ENCODE measurements at places on chromosomes 7 and 10. TPM values are rescaled to one million over a fixed set of nuclear protein-coding genes. Genes with fewer than 3 reads are reported as not detected.

GRCh38 chr10:47288916-47289495, 11.0 kb upstream of the GDF10 start:
- DNase-seq, result peak; percentile 11
- H3K27me3 ChIP-seq, result no peaks in the 10 kb centered on the region
- peaks cover 18% of the 10 kb centered on the region for H3K4me1 ChIP-seq
- H3K4me3 ChIP-seq, result no peak overlapping the region
- H3K27ac ChIP-seq, result no peak overlapping the region

DNA sequence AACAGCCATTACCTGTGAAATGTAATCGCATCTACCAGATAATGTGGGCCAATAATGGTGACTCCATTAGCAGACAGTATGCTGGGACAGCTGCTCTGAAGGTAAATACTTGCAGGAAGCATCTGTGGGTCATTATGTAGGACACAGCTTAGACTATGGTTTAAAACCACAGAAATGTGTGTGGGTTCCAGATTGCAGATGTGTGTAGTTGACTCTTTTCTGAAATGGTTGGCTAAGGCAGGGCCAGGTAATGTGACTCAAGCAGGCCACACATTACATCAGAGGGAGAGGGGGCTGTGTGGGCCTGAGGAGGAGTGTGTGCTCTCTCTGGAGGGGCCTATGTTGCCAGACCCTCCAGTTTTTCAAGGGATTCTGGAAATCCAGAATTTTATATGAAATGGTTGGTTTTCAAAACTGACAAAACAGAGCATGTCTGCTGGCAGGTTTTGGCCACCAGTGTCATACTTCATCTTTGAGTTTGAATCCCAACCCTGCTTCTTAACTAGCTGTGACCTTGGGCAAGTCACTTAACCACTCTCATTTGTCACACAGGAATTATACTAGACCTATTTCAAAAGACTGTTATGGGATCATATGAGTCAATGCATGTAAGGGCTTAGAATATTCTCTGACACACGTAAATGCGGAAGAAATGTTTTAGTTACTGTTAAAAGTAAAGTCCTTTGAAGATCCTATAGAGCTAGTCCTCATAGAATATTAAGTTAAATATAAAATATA, 64.5 kb downstream of the MCMBP start:
- no peaks in the 10 kb centered on the region for H3K27me3 ChIP-seq
- H3K36me3 ChIP-seq, result peaks cover 8% of the 10 kb centered on the region
- H3K4me3 ChIP-seq, result no peak overlapping the region

GRCh38 chr7:82805527-82805960, 357.1 kb downstream of the PCLO start:
- no peaks in the 10 kb centered on the region for H3K4me1 ChIP-seq
- H3K36me3 ChIP-seq, result no peaks in the 10 kb centered on the region
- no peak for DNase-seq
- H3K4me3 ChIP-seq, result no peak overlapping the region
- no peak overlapping the region for H3K27ac ChIP-seq
- no peaks in the 10 kb centered on the region for H3K27me3 ChIP-seq

The SGCE gene
- 0.90 TPM for total RNA-seq

The SORBS1 gene
- total RNA-seq, result 0.90 TPM

The CTAGE6 gene
- total RNA-seq, result 3.0 TPM

DNA sequence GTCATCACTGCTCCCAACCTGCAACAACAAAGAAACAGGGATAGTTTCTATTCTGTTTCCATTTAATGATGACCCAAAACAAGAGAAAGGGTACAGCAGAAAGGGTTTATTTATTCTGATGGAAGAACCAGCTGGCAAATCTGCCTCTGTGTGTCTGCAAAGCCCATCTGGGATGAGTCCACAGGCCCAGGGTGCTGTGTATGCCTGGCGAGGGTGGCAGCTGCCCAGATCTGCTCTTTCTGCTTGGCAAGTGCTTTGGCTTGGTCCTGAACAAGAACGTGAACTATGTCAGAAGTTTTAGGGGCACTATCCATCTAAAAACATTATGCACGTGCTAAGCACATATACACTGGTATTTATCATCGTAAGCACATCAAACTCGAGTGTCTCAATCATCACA, 333.8 kb downstream of the CXCL12 start:
- DNase-seq, result no peak
- no peak overlapping the region for H3K27ac ChIP-seq
- no peaks in the 10 kb centered on the region for H3K4me1 ChIP-seq
- H3K36me3 ChIP-seq, result no peaks in the 10 kb centered on the region
- no peak overlapping the region for H3K4me3 ChIP-seq
- peaks cover 20% of the 10 kb centered on the region for H3K27me3 ChIP-seq

The ADRB1 gene
- total RNA-seq, result 0.20 TPM

DNA sequence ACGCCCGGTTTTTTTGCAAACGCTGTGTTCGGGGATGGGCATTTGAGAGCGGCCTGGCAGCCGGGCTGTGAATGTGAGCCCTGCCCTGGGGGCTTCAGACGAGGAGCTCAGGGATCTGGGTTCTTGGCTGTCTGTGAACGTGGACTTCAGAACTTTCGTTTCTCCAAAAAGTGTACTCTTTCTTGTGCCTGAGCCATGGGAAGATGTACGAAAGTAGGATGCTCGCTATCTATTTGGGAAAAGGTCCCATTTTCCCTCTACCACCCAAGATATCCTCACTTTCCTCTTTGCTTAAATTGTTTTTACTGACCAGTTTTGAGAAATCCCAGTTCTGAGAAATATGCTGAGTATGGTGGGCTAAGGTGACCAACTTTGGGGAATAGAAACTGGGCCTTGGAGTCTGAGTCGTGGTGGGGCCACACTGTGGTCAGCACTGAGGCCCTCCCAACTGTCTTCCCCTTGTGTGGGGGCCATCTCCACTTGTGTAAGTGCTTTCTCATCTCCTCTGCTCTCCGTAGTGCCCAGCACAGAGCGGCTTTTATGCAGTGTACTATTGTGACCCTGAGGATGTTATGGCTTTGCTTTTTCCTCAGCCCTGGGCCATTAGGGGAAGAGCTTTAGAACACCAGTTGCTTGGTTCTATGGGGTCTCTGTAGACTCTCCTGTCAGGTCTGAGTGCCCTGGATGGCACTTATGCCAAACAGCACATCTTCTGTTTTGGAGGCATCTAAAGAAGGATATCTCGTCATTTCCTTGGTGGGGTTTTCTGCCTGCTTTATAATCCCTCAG, 918 bp downstream of the DBNL start:
- peaks cover 60% of the 10 kb centered on the region for H3K4me1 ChIP-seq
- no peaks in the 10 kb centered on the region for H3K27me3 ChIP-seq
- no peak for DNase-seq
- H3K27ac ChIP-seq, result peak overlapping the region; percentile 95

DNA sequence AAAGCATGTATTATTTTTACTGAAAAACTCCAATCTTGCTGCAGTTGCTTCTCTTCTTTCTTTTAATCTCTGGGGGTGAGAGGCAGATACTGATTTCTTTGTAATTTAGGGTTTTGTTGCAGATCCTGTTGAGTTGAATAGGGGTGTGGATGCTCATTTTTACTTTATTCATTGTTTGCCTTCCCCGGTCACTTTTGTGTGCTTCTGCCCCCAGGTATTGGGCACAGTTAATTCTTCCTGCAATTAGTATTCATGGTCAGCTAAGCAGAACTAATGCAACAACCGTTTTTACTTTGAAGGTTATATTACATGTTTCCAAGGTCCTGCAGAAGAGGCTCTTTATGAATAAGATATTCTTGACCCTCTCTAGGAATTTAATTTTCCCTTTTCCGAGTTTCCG, 96.4 kb downstream of the BUB3 start:
- H3K4me3 ChIP-seq, result no peak overlapping the region
- no peaks in the 10 kb centered on the region for H3K4me1 ChIP-seq
- no peak overlapping the region for H3K27ac ChIP-seq
- no peaks in the 10 kb centered on the region for H3K36me3 ChIP-seq
- DNase-seq, result no peak
- no peaks in the 10 kb centered on the region for H3K27me3 ChIP-seq

The SDK1 gene
- total RNA-seq, result 0.03 TPM

GRCh38 chr7:2617325-2617905, 14.4 kb upstream of the TTYH3 start:
- no peak overlapping the region for H3K27ac ChIP-seq
- no peaks in the 10 kb centered on the region for H3K4me1 ChIP-seq
- DNase-seq, result no peak
- H3K27me3 ChIP-seq, result peaks cover 8% of the 10 kb centered on the region
- H3K36me3 ChIP-seq, result no peaks in the 10 kb centered on the region

GRCh38 chr10:9510626-9511025, 1456.1 kb downstream of the GATA3 start:
- H3K4me1 ChIP-seq, result no peaks in the 10 kb centered on the region
- no peak overlapping the region for H3K4me3 ChIP-seq
- no peak overlapping the region for H3K27ac ChIP-seq
- H3K27me3 ChIP-seq, result no peaks in the 10 kb centered on the region

DNA sequence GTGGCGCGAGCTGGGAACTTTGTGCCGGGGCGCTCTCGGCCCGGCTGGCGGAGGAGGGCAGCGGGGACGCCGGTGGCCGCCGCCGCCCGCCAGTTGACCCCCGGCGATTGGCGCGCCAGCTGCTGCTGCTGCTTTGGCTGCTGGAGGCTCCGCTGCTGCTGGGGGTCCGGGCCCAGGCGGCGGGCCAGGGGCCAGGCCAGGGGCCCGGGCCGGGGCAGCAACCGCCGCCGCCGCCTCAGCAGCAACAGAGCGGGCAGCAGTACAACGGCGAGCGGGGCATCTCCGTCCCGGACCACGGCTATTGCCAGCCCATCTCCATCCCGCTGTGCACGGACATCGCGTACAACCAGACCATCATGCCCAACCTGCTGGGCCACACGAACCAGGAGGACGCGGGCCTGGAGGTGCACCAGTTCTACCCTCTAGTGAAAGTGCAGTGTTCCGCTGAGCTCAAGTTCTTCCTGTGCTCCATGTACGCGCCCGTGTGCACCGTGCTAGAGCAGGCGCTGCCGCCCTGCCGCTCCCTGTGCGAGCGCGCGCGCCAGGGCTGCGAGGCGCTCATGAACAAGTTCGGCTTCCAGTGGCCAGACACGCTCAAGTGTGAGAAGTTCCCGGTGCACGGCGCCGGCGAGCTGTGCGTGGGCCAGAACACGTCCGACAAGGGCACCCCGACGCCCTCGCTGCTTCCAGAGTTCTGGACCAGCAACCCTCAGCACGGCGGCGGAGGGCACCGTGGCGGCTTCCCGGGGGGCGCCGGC, 870 bp downstream of the FZD1 start:
- peak overlapping the region; percentile 72 for H3K4me3 ChIP-seq
- DNase-seq, result no peak
- H3K4me1 ChIP-seq, result peaks cover 8% of the 10 kb centered on the region
- H3K36me3 ChIP-seq, result no peaks in the 10 kb centered on the region
- no peak overlapping the region for H3K27ac ChIP-seq
- H3K27me3 ChIP-seq, result peaks cover 58% of the 10 kb centered on the region

DNA sequence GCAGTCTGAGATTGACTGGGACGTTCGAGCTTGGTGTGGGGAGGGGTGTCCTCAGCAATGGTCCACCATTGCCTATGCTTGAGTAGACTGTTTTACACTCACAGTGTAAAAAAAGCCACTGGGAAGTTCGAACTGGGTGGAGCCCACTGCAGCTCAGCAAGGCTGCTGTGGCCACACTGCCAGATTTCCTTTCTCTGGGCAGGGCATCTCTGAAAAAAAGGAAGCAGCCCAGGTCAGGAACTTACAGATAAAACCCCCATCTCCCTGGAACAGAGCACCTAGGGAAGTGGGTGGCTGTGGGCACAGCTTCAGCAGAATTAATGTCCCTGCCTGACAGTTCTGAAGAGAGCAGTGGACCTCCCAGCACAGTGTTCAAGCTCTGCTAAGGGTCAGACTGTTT, 80.3 kb downstream of the BICC1 start:
- DNase-seq, result no peak
- H3K4me3 ChIP-seq, result no peak overlapping the region
- H3K4me1 ChIP-seq, result no peaks in the 10 kb centered on the region
- H3K27me3 ChIP-seq, result no peaks in the 10 kb centered on the region
- no peak overlapping the region for H3K27ac ChIP-seq

The ZNF33A gene
- total RNA-seq, result 31.7 TPM

DNA sequence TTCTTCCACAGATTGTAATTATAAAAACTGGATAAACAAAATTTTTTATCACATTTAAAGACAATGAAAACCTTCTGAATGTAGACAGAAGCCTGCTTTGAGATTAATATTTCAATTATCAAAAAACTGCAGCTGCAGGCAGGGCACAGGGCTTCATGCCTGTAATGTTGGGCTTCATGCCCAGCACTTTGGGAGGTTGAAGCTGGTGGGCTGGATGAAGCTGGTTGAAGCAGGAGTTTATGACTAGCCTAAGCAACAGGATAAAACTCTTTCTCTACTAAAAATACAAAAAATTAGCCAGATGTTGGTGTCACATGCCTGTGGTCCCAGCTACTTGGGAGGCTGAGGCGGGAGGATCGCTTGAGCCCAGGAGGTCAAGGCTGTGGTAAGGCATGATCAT, 41.2 kb downstream of the PDZD8 start:
- H3K27ac ChIP-seq, result no peak overlapping the region
- H3K4me3 ChIP-seq, result no peak overlapping the region
- DNase-seq, result no peak
- no peaks in the 10 kb centered on the region for H3K27me3 ChIP-seq

The MAPK8 gene
- 46.2 TPM for total RNA-seq

DNA sequence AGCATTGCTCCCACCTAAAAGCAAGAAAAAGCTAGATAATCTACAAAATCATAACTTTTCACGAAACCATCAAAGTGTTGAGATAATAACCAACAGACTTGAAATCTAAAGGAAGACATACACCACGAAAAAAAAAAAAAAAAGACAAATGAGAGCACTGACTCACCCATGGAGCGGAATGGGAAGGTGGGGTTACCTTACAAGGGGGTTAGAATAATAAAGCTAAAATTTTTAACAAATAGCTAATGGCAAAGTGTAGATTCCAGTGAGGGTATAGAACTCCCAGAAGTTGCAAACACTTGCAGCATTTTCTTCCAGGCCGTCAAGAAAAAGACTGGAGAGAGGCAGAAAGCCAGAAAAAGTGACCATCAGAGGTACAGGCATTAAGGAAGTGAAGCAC, 27.2 kb downstream of the IPMK start:
- no peaks in the 10 kb centered on the region for H3K27me3 ChIP-seq
- no peak overlapping the region for H3K4me3 ChIP-seq
- H3K27ac ChIP-seq, result no peak overlapping the region
- peaks cover 12% of the 10 kb centered on the region for H3K4me1 ChIP-seq
- no peak for DNase-seq

The RADIL gene
- 0.05 TPM for total RNA-seq

The NRF1 gene
- 24.7 TPM for total RNA-seq

The PNLIPRP1 gene
- not detected for total RNA-seq

DNA sequence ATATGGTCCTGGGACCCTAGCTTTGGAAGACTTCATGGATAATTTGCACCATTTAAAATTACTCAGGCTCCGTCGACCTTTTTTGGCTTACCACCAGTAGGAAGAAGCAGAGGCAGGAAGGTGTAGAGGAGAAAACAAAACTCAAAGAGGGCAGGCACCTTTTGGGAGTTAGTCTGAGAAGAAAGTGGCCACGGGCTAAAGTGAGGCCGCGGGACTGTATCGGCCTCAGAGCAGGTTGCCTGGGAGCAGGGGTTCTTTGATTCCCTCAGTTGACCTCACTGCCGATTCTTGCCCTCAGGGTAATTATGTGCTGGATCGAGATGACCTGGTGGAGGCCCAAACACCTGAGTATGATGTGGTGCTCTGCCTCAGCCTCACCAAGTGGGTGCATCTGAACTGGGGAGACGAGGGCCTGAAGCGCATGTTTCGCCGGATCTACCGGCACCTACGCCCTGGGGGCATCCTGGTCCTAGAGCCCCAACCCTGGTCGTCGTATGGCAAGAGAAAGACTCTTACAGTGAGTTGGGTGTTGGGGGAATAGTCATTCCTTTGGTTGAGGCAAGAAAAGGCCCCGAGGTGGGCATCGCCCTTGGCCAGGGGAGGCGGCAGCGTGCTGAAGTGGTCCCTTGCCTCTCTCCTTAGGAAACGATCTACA, 3.1 kb downstream of the MEPCE start:
- no peak overlapping the region for H3K4me3 ChIP-seq
- H3K27ac ChIP-seq, result peak overlapping the region; percentile 93
- peaks cover 1% of the 10 kb centered on the region for H3K27me3 ChIP-seq
- H3K4me1 ChIP-seq, result peaks cover 63% of the 10 kb centered on the region
